ENCODE measurements at places on chromosomes 11 and 22.

DNA sequence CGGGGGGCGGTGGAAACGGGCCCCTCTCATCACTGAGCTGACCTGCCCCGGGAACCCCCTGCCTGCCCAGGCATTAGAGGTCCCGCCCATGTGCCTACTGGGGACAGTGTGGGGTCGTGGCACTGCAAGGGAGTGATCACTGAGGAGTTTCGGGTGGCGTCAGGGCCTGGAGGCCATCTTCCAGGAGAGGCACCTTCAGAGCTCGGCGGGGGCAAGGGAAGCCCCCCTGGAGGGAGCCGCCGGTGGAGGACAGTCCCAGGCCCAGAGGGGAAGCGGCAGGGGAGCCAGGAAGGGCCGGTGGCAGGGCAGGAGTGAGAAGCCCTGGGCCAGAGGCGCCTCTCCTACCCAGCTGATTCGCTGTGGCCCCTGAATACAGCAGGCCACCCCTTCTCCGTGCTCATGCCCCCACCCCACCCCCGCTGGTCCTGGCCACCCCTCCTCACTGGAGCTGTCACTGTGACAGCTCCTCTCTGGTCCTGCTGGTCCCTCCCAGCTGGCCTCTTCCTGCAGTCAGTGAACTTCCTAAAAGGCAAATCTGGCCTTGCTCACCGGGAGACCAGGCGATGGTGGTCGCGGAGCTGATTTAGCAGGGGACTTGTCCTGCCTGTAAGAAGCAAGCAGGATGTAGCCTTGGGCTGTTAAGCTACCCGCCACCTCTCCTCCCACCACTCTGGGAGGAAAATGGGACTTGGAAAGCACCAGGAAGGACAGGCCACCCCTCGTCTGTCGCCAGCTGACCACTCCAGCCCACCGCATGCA is 2.0 kb upstream of the MAPK11 start:
- no peak for DNase-seq

DNA sequence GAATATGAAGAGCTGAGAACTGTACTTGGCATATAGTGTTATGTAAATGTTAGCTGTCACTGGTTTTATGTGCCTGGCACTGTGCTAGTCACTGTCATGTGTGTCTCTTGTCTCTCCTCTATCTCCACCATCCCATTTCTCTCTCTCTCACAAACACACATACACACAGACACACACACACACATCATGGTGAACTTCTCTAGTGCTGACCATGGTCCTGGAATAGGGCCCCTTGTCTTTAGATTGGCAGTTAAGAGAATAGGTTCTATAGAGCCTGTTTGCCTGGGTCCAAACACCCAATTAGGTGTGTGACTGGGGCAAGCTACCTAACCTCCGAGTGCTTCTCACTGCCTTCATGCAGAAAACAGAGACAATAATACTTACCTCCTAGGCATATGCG is 109.7 kb upstream of the NARS2 start:
- DNase-seq = no peak

GRCh38 chr22:20957683-20958431 is 9.2 kb upstream of the AIFM3 start:
- no peak for DNase-seq

DNA sequence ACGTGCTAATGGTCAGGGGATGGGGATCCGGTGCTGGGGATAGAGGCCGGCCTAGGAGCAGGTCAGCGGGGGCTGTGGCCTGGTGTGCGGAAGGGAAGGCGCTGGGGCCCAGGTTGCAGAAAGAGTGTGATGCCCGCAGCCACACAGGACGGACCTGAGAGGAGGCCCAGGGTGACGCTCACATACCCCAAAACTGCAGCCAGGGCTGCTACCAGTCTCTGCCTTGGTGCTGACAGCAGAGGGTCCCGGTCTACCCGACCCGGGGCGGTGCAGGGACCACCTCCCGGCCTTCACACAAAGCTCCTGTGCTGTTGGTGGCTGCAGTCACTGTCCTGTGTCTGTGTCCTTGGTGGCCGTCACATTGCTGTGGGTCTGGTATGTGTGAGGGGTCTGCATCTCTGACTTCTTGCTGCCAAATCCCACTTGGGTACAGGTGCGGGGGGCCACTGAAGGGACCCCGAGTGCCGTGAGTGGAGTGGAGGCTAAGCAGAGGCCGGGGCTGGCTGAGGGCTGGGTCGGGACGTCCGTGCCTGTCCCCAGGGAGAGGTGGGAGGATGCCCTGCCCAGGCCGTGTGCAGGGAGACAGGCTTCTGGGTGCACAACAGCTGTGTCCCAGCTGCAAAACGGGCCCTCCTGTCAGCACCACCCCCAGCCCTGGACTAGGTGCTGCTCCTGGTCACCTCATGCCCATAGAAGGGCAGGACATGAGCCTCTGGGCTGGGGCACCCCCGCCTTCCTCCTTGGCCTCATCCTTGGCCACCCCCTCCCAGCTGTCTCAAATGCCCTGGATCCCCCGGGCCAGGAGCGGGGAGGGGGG is 1.5 kb downstream of the LSP1 start:
- no peak for DNase-seq

- no peak for DNase-seq
Measured at GRCh38 chr11:134468081-134468668, 56.1 kb upstream of the B3GAT1 start.

- DNase-seq = no peak
Measured at GRCh38 chr11:26201411-26201810, 130.5 kb upstream of the ANO3 start.

DNA sequence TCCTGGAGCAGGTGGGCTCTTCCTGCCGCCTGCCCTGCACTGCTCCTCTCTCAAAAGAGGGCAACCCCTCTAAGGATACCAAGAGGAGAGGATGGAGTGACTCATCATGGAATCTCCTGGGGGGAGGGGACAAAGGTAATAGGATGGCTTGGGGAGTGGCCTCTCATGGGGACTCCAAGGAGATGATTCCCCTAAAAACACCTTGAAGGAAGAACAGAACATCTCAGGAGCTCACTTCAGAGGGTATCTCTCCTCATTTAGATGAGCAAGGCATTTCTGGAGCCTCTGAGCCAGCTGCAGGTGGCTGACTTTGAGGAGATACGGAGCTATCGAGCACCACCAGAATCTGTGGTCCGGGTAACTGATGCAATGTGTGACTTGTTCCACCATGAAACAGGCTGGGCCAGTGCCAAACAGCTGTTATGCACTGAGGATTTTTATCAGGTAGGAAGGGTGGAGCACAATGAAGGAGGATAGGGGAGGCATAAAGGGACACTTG is 40.2 kb downstream of the RRP8 start:
- DNase-seq = no peak

- DNase-seq = no peak
Measured at GRCh38 chr22:31177420-31178162, 17.6 kb downstream of the RNF185 start.

- DNase-seq = no peak
Measured at GRCh38 chr22:39109361-39109760, 12.3 kb downstream of the APOBEC3H start.

DNA sequence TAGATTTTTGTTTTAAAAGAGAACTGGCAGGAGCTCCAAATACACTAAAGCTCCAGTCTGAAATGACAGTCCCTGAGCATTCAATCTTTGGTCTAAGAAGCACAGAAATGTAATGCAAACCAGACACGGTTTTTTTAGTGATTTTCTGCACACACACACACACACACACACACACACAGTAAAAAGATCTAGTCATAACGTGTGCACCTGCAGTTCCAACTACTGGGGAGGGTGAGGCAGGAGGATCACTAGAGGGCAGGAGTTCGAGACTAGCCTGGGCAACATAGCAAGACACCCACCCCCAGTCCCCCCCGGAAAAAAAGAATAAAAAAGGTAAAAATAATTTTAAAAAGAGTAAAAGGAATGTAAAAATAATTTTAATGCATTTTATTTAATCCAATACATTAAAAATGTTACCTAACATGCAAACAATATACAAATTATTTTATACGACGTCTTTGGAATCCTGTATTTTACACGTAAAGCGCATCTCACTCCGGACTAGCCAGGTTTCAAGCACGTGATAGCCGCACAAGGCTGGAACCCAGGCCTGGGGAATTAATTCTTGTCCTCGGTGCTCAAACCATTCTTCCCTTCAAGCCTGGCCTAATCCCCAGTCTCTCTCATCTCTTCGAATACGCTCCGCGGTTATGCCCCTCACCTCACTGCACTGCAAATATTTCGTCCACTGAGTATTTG is 762 bp upstream of the TBC1D22A start:
- DNase-seq = no peak

DNA sequence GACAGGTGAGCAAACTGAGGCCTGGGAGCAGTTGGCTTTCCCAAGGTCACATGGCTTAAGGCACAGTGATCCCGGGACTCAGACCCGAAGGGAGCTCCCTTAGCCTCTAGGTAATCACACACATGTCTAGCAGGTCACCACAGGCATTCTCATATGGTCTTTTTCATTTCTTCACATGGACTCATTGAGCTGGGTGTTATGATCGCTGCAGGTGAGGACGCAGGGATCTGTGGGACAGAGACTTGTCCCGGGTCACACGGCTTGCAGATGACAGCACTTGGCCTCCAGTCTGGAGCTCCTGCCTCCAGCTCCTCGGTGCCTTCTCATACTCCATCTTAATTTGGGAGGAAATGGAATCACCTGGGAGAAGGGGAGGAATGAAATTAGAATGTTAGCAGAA is 23.6 kb upstream of the CACNG2 start:
- DNase-seq = no peak

GRCh38 chr11:116536416-116536815 is 236.4 kb downstream of the BUD13 start:
- no peak for DNase-seq

DNA sequence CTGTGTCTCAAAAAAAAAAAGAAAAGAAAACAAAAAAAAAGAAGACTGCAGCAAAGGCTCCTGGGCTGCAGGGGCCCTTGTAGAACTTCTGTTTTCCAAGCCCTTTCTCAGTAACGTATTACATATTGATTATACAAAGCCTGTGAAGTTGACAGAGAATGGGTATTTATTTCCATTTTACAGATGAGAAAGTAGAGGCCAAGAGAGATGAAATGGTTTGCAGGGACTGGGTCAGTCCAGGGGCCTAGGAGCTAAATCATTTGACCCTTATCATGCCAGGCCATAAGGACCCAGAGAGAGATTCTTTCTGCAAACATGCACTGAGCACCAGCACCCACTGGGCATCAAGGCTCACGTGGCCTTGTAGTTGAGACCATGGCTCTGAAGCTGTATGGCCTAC is 4.5 kb downstream of the PPP2R5B start:
- DNase-seq = no peak

DNA sequence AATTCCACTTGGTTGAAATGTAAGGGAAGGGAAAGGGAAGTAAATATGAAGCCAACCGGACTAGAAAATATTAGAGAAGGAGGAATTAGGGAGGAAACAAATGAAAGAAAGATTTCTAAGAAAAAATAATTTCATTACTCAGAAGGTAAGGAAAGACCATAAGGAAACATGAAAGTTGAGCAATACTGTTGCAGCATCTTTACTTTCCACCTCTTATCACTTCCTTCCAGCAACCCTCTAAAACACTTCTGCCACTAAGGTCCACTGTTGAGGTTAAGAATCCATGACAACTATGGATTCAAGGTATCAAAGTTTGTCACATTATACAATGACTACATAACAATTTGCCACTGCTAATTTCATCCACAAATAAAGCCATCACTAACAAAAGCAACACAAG is 308.6 kb downstream of the DLG2 start:
- no peak for DNase-seq
